Stimulated activated naive CD4-positive, alpha-beta T cell treated with Interleukin-2 at 50 U/mL for 16 hours (primary cell): ENCODE measurements at places on chromosomes 7 and 10.

- DNase-seq, result no peak
These were observed 402.9 kb upstream of the FOXK1 start for GRCh38 chr7:4279216-4279615.

DNA sequence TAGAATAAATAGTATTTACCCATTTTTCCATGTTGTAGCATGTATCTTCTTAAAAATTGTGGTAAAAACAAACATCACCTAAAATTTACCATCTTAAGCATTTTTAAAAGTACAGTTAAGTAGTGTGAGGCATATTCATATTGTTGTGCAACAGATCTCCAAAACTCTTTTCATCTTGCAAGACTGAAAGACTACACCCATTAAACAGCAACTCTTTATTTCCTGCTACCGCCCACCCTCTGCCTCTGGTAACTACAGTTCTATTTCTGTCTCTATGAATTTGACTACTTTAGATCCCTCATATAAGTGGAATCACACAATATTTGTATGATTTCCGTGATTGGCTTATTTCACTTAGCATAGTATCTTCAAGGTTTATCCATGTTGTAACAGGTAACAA lies 40.0 kb upstream of the AGBL3 start:
- no peak for DNase-seq

DNA sequence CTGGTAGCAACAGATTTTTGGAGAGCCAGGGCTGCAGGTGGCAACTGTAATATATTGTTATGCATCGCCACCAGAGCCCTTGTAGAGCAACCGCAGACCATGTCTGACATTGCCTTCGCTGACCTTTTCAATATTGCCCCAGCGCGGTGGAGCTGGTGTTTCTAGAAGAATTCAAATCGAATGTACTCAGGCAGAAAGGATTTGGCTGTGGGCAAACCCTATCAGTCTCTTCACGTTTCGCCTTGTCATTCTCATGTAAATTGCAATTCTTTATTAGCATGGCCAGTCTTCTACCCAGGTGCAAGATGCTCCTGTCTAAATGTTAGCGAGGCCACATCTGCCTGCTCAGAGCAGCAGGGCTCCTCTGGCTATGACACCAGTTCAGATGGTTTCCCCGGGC lies 490.2 kb upstream of the AUTS2 start:
- DNase-seq, result no peak

DNA sequence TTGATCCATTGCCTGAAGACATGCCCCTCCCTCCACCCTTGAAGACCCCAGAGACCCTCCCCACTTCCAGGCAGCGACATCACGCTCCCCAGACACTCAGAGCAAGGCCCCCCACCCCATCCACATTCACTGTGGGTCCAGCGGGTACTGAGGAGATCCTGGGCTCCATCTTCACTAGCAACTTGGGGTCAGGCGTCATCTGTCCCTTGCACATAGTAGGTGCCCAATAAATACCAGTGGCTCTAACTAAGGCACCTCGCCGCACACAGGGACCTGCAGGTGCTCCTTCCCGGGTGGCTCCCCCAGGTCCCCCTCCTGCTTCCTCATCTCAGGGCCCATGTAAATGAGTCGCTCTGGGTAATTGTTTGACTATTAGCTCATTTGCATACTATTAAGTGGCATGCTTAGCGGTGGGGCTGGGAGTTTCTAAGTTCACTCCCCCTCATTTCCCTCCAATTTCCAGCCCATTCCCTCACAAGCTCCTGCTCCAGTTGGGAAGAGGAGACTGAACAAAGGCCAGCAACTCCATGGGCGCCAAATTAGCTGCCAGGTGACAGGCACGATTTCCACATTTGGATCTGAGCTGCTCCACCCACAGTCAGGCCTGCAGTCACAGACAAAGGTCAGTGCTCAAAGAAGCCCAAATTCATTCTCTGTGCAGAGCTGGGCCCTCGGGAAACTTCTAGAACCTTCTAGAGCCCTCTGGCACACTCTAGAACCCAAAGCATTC lies 29.7 kb downstream of the EBF3 start:
- DNase-seq, result no peak

DNA sequence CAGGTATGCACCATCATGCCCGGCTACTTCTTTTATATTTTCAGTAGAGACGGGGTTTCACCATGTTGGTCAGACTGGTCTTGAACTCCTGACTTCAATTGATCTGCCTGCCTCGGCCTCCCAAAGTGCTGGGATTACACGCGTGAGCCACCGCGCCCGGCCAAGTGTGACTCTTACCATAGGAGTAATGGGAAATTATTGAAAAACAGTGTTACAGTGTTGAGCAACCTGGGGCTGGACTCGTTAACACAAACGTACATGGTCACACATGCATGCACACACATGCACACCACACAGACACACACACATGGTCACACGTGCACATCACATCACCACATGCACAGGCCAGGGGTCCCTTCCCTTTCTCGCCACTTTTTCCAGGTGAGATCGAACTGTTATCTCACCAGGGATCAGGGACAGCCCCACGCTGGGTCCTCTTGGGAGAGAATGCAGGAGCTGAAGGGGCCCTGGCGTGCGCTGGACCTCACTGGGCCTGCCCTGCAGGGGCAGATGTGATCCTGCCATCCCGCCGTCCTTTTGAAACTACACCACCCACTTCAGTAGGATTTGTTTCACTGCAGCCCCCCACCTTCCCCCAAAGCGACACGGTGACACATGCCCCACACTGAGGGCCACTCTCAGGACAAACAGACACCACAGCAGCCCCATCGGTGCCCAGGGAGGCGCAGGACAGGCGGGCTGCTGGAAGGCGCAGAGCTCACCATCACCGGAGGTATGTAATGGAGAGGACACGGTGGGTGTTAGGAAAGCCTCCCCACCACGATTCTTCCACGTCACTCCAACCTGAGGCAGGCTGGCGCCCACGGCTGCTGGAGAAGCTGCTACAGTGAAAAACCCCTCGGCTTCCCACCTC lies 10.2 kb downstream of the RADIL start:
- DNase-seq, result no peak

DNA sequence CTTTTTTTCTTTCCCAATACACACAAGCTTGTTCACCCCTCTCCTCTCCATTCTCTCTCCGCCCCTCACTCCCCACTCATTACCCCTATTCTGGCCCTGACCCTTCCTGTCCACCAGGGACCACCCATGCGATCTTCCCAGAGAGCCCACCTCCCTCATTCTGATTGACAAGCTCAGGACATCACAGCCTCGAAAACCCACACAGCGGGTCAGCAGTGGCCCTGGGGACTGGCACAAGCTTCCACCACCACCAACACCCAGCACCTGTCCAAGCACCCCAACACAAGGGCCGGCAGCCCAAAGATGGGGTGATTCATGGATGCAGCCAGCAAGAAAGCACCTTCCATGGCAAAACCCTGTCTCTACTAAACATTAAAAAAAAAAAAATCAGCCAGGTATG lies 50.0 kb upstream of the USP6NL start:
- no peak for DNase-seq
